Effector memory CD8-positive, alpha-beta T cell (primary cell): ENCODE measurements at places on chromosomes 2 and 18.

GRCh38 chr18:10798727-10799550 lies 273.1 kb downstream of the NAPG start:
- no peak for DNase-seq
- H3K4me3 ChIP-seq = no peak overlapping the region
- H3K4me1 ChIP-seq = no peaks in the 10 kb centered on the region

GRCh38 chr2:2825516-2826208 lies 494.6 kb upstream of the MYT1L start:
- DNase-seq = no peak
- H3K36me3 ChIP-seq = no peaks in the 10 kb centered on the region
- H3K4me3 ChIP-seq = no peak overlapping the region
- H3K27me3 ChIP-seq = no peaks in the 10 kb centered on the region
- H3K4me1 ChIP-seq = no peaks in the 10 kb centered on the region

DNA sequence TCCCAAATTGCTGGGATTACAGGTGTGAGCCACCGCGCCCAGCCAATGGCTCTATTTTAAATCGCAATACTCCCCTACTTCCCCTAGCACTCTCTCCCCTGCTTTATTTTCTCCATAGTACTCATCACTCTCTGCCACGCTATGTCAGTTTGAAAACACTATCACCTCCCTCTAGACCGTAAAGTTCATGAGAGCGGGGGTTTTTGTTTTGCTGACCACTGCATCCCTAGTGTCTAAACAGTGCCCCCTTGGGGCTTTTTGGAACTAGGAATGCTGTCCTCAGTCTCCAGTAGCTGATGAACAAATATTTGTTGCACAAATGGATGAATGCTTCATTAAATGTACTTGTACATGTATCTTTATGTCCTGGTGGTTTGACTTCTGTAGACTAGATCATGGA lies 44.1 kb downstream of the ATOH8 start:
- no peaks in the 10 kb centered on the region for H3K36me3 ChIP-seq
- H3K4me1 ChIP-seq = peaks cover 2% of the 10 kb centered on the region
- no peak overlapping the region for H3K4me3 ChIP-seq

- no peak for DNase-seq
- H3K36me3 ChIP-seq = peaks cover 75% of the 10 kb centered on the region
- H3K4me1 ChIP-seq = peaks cover 41% of the 10 kb centered on the region
- no peak overlapping the region for H3K4me3 ChIP-seq
Observed at GRCh38 chr2:237743561-237744269, 54.9 kb upstream of the RBM44 start.

DNA sequence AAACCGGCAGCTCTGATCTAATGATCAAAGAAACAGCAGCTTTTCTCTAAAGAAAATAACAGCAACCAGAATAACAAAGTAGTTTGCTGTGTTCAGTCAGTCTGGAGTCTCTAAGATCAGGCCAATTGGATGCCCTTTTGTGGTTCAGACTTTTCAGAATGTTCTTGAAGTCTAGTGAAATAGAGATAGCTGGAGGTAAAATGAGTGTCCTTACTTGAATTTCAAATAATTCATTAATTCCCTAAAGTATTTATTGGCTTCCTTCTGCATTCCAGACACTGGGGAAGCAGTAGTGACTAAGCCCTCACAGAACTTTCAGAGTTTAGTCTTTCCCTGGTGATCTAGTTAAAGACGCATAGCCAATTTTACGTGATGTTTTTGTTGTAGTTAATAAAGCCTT lies 58.7 kb downstream of the C18orf54 start:
- no peaks in the 10 kb centered on the region for H3K4me1 ChIP-seq
- peaks cover 18% of the 10 kb centered on the region for H3K27me3 ChIP-seq
- no peaks in the 10 kb centered on the region for H3K36me3 ChIP-seq
- H3K27ac ChIP-seq = no peak overlapping the region
- no peak overlapping the region for H3K4me3 ChIP-seq
- no peak for DNase-seq

GRCh38 chr2:85584857-85585780 lies 888 bp downstream of the VAMP5 start:
- peaks cover 4% of the 10 kb centered on the region for H3K36me3 ChIP-seq
- H3K27me3 ChIP-seq = no peaks in the 10 kb centered on the region
- DNase-seq = peak; percentile 18
- peak overlapping the region; percentile 78 for H3K4me3 ChIP-seq
- peaks cover 33% of the 10 kb centered on the region for H3K4me1 ChIP-seq
- peak overlapping the region; percentile 89 for H3K27ac ChIP-seq

DNA sequence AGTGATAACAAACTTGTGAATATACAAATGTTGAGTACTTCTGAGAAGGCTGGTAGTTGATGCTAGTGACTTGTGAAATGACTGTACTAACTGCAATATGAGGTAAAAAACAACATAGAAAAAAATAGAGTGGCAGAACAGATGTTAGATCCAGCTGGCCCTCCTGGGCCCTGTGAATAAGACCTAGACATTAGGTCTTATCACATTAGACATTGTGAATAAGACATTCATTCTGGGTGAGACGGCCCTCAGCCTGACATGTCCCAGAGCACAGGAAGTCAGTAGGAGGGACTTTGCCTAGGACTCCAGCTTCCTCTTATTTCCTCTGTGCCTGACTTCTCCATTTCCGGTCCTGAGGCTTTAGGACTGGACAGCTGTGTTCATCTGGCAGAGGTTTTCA lies 22.9 kb downstream of the DOK1 start:
- H3K4me3 ChIP-seq = no peak overlapping the region
- H3K27ac ChIP-seq = no peak overlapping the region
- peaks cover 33% of the 10 kb centered on the region for H3K27me3 ChIP-seq
- DNase-seq = no peak
- no peaks in the 10 kb centered on the region for H3K36me3 ChIP-seq

DNA sequence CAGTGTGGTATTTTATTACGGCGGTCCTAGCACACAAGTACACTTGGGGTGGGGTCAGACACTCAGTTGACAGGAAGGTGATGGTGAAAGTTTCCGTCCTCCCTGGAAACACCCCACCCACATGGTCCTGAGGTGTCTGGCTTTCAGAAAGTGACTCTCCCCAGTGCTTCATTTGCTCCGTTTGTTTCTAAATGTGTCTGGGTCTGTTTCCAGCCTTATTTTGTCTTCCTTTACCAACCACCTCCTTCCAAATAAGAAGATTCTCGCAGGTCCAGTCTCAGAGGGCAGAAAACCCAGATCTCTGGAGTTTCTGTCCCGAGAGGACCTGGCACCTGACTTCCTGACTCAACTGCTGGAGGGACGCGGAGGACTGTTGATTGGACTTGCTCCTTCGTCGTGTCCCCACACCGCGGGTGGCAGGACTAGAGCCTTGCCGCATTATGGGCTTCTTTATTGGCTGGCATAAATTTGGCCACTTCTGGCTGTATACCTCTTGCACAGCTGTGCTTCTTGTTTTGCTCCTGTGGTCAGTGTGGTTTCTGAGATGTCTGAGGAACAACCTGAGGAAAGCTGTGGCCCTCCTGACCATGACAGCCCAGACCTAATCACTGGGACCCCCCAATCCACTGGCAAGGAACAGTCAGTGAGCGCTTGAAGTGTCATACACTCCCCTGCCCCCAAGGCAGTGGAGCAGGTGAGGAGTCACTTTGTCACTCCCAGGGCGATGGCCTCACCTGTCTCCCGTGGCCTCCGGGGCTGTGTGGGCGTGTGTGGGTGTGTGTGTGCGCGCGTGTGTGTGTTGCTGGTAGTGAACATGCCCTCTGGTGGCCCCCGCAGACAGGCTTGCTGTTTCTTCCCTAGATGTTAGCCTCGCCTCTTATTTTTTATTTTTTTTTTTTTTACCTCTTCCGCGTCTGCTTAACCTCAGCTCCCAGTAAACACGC lies 45.6 kb downstream of the MEX3C start:
- H3K36me3 ChIP-seq = peaks cover 3% of the 10 kb centered on the region
- peaks cover 29% of the 10 kb centered on the region for H3K4me1 ChIP-seq
- H3K27ac ChIP-seq = peak overlapping the region; percentile 90
- peak; percentile 35 for DNase-seq
- peak overlapping the region; percentile 80 for H3K4me3 ChIP-seq

DNA sequence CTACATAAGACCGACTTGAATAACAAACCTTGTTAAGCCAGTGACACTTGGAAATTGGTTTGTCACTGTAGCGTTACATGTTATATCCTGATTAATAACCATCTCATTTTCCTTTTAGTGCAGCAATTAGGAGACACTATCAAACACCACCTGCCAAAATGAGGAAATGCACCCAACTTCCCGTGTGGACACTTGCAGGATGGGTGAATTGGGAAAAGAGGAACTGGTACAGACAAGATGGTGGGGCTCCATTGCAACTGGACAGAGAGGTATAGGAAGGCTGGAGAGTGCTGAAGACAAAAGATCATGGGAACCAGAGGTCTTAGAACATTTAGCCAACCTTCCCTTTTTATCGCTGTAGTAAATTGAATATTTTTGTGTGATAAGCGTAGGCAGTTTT lies 816.3 kb upstream of the HS6ST1 start:
- no peak overlapping the region for H3K27ac ChIP-seq
- no peak for DNase-seq
- H3K4me1 ChIP-seq = no peaks in the 10 kb centered on the region
- H3K36me3 ChIP-seq = no peaks in the 10 kb centered on the region
- H3K27me3 ChIP-seq = no peaks in the 10 kb centered on the region

DNA sequence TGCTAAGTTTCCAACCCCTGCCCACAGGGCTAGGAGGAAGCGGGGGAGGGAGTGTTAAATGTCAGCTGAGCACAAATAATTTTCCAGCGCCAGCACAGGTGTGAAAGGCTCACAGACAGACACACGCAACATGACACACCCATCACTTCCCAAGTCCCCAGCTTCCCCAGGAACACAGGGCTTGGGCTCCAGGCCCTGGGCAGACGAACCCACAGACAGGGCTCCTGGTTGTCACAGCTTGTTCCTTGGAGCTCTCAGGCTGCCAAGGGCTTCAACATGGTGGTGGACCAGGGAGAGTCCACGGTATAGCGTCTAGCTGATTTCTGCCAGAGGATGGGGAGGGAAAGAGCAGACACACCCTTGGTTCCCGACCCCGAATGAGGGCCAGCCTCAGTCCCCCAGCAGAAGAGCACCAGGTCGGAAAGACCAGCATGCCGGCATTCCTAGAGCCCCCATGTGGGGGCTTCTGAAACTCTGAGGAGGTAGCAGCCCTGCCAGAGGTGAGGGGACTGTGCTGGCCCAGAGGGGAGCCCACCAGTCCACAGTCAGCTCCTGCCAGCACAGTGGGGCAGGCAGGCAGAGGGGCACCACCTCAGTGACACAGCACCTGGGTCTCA lies 1.9 kb downstream of the DUSP2 start:
- H3K4me3 ChIP-seq = peak overlapping the region; percentile 95
- peaks cover 57% of the 10 kb centered on the region for H3K4me1 ChIP-seq
- DNase-seq = no peak

DNA sequence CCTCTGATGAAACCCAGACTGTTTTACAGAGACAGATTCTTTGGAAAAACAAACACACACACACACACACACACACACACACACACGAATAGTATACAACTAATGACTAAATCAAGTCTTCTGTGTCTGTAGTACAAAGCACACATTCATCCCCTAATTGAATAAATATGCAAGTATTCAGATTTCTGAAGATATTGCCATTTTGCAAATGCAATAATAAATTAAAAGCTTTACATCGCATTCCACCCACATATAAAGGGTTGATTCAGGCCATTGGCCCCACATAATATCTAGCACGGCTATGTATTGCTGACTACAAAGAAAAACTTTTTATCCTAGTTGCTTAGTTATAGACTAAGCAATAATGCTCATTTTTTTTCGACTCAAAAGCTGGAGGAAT lies 86.2 kb downstream of the PAX3 start:
- H3K36me3 ChIP-seq = no peaks in the 10 kb centered on the region
- no peak overlapping the region for H3K27ac ChIP-seq
- no peak overlapping the region for H3K4me3 ChIP-seq
- H3K4me1 ChIP-seq = no peaks in the 10 kb centered on the region

DNA sequence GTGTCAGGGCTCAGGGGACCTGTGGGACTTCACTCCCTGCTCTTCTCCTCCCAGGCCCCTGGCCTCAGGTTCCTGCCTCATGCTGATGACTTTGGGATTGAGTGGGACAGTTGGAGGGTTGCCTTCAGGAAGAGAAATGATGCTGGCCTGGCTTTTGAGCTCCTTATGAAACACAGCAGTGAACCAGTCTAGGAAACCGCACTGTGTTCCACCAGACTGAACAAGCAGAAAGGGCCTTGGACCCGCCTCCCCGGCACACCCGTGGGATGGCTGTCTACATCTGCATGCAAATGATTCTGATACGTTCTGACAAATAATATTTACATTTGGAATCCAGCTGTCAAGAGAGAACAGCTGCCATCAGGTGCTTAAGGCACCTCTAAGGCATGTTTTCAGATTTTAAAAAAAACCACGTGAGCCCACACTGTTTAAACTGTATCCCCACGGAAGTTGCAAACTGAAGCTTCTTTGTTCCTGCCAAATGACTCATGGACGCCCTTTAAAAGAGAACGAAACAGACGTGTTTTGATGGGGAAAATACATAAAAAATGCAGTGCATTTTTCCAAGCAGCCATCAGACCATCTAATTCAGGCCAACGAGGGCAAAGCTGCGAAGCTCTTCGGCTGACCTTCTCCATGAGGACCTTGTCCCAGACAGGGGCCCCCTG lies 27.6 kb upstream of the ASAP2 start:
- H3K27me3 ChIP-seq = peaks cover 70% of the 10 kb centered on the region
- H3K27ac ChIP-seq = no peak overlapping the region
- H3K4me3 ChIP-seq = no peak overlapping the region
- no peaks in the 10 kb centered on the region for H3K36me3 ChIP-seq

GRCh38 chr2:237042101-237042500 lies 43.6 kb upstream of the COPS8 start:
- H3K4me1 ChIP-seq = no peaks in the 10 kb centered on the region
- H3K4me3 ChIP-seq = no peak overlapping the region
- H3K27ac ChIP-seq = no peak overlapping the region
- H3K36me3 ChIP-seq = no peaks in the 10 kb centered on the region
- H3K27me3 ChIP-seq = peaks cover 23% of the 10 kb centered on the region

DNA sequence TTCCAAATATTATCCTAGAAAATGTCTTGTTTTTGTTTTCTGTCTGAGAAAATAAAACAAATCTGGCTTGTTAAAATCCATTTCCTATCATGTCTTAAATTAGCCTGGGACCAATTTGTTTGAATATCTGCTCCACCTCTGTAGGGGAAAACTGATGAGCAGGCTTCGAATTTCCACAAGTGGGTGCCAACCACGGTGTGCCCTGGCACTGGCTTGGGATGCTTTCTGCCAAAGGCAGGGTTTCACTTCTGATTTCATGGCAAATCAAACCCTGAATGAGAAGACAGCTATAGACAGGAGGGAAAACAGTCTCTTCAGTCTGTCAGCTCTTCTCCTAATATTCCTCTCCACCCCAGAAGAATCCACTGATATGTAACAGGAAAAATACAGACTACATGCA lies 33.7 kb upstream of the STAT4 start:
- H3K4me3 ChIP-seq = no peak overlapping the region
- no peaks in the 10 kb centered on the region for H3K36me3 ChIP-seq
- peaks cover 13% of the 10 kb centered on the region for H3K4me1 ChIP-seq
- no peak overlapping the region for H3K27ac ChIP-seq
- no peak for DNase-seq
- H3K27me3 ChIP-seq = no peaks in the 10 kb centered on the region

- H3K4me1 ChIP-seq = peaks cover 37% of the 10 kb centered on the region
- peaks cover 8% of the 10 kb centered on the region for H3K36me3 ChIP-seq
- H3K27me3 ChIP-seq = peaks cover 6% of the 10 kb centered on the region
- H3K4me3 ChIP-seq = peak overlapping the region; percentile 74
- peak; percentile 3 for DNase-seq
- H3K27ac ChIP-seq = no peak overlapping the region
Observed at GRCh38 chr2:235670974-235671787, 177.3 kb downstream of the AGAP1 start.
